ENCODE measurements at places on chromosomes 1 and 21.

DNA sequence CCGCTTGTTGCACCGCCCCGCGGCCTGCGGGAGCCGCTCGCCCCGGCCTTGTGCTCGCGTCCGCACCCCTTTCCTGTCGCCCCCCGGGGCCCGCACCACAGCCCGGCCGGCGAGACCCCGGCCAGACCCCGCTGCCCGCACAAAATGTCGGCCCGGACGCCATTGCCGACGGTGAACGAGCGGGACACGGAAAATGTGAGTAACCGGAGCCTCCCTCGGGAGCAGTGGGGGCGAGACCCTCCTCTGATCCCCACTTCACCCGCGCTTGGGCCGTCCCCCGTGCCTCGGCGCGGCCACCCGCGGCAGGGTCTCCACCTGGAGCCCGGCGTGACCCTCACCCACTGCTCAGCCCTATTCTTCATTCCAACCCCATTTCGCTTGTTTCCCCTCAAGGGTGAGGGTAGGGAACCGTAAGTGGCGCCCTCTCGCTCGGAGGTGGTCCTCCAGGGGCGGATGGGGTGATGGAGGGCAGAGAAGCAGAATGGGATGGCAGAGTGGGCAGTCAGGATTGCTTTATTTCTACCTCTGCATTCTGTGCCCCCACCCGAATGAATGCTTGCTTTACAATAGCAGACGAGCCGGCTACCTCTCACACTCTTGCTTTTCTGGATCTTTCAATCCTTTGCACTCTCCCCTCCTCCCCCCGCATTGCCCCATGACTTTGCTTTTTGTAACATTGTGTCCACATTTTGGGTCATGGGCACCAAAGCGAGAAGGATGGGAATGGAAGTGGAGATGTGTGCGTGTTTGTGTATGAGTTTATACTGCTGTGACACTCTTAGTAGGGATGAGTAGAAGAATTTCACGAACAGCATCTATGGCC lies 954 bp downstream of the MARK1 start:
- no peak for DNase-seq

DNA sequence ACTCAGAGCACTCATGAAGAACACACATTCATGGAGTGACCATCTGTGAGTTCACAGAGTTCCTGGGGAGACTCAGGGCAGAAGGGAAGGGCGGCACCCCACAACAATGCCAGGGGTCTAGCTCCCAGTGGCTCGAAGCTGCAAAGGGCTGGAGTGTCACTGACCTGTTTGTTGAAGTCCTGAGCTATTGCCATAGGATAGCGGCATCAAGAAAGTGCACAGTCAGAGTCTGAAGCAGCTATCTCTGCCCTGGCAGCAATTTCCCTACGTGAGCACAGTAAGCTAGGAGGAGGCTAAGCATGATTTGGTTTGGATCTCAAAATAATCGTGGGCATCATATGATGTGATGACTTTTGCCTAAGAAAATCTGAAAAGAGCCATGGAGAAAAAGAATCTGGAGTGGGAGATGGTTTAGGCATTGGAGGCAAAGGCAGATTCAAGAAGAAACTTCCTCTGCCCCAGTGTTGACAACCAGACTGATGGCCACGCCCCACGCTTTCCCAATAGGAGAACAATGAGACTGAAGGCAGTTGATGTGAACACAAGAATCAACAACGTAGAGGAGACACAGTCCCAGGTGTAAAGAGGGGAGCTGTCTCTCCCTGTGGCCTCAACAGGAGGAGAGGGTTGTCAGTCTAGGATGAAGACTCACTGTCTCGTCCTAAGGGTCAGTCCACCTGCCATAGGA lies 100.0 kb upstream of the SLC25A33 start:
- no peak for DNase-seq

DNA sequence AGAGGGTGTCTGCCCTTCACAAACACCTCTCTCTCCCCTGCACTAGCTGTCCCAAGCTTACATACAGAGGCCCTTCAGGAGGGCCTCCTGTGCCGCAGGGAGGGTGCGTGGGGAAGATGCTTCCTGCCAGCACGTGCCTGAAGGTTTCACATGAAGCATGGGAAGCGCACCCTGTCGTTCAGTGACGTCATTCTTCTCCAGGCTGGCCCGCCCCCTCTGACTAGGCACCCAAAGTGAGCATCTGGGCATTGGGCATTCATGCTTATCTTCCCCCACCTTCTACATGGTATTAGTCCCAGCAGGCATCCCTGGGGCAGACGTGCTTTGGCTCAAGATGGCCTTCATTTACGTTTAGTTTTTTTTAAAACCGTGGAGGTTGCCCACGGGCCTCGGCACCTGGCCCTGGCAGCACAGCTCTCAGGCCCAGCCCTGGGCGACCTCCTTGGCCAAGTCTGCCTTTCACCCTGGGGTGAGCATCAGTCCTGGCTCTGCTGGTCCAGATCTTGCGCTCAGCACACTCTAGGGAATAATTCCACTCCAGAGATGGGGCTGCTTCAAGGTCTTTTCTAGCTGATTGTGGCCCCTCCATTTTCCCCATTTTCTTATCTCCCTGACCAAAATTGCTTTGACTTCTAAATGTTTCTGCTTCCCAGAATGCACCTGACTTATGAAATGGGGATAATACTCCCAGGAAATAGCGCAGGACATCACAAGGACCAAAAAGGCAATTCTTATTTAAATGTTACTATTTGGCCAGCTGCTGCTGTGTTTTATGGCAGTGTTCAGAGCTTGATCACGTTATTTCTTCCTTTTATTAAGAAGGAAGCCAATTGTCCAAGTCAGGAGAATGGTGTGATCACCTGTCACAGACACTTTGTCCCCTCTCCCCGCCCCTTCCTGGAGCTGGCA lies 6.1 kb downstream of the NPPA start:
- no peak for DNase-seq

DNA sequence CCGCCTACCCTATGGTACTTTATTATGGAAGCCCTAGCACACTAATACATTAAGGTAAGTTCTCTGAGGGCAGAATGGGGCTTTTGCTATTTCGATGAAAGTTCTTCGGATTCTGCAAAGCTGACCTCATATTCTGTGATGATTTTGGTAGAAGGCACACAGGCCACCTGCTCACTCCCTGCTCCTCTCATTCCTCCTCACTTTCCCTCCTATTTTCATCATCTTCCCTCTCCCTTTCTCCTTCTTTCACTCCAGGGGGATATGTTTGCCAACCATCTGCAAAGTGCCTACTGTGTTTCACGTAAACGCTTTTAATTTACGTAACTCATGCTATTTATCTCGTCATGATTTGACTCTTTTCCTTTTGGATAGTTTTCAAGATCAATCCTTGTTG lies 45.0 kb upstream of the ETS2 start:
- DNase-seq, result no peak

DNA sequence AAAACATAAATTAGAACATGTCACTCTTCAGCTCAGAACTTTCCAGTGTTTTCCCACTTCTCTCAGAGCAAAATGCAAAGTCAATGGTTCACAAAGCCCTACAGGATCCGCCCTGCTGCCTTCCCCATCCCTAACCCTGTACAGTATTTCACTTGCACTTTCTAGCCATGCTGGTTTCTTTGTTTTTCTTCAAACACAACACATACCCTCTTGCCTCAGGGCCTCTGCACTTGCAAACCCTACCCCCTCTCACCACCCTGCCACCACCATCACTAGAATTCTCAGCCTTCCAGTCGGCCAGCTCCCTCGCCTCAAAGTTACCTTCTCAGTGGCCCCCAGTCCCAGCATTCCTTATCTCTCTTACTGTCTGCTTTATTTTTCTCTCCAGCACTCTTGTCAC lies 17.6 kb downstream of the TEX35 start:
- DNase-seq, result no peak

- no peak for DNase-seq
Observed at GRCh38 chr1:58401991-58402390, 144.5 kb downstream of the OMA1 start.

DNA sequence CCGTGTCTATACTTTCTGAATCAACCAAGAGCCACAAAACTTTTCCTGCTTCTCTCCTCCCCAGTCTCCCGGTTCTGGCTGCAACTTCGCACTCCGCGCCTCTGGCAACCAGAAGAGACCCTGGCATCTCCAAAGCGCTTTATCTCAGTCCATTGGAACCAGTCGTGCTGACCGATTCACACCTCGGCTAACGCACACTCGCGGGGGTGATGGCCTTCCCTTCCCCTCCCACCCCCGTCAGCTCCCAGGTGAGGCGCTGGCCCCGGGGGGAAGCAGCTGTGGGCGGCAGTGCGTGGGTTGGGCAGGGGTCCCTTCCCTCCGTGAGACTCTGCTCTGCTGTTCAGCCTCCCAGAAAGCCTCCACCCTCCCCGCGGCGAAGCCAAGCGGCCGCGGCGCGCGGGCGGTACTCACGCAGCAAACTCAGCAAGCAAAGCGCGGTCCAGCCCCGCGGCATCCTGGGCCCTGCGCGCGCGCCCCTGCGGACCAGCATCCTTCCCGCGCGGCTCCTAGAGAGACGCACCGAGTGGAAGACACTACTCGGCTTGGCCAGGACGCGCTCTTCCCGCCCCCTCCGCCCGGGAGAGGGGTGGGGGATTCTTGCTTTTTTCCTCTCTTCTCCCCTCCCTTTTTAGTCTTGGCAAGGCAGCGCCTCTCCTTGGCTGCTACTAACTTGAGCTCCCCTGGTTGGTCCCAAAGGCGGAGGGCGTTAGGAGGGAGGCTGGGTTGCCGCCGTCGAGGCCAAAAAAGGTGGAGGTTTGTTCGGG lies at the start of gene CD34:
Gene CD34 (minus strand): TSS at position 535 of the 764 bp plus-strand sequence. CDS start 45 bp downstream, at position 490.
- DNase-seq, result no peak

- no peak for DNase-seq
Observed at GRCh38 chr21:19123053-19123452, 719.5 kb upstream of the TMPRSS15 start.

GRCh38 chr1:167601442-167602383 lies 28.3 kb upstream of the RCSD1 start:
- DNase-seq, result no peak

- no peak for DNase-seq
Observed at GRCh38 chr1:62407398-62408009, 29.3 kb upstream of the USP1 start.

GRCh38 chr21:29376556-29376955 lies 77.8 kb downstream of the BACH1 start:
- peak; percentile 8 for DNase-seq

- no peak for DNase-seq
Observed at GRCh38 chr1:198099755-198100154, 57.0 kb upstream of the NEK7 start.

DNA sequence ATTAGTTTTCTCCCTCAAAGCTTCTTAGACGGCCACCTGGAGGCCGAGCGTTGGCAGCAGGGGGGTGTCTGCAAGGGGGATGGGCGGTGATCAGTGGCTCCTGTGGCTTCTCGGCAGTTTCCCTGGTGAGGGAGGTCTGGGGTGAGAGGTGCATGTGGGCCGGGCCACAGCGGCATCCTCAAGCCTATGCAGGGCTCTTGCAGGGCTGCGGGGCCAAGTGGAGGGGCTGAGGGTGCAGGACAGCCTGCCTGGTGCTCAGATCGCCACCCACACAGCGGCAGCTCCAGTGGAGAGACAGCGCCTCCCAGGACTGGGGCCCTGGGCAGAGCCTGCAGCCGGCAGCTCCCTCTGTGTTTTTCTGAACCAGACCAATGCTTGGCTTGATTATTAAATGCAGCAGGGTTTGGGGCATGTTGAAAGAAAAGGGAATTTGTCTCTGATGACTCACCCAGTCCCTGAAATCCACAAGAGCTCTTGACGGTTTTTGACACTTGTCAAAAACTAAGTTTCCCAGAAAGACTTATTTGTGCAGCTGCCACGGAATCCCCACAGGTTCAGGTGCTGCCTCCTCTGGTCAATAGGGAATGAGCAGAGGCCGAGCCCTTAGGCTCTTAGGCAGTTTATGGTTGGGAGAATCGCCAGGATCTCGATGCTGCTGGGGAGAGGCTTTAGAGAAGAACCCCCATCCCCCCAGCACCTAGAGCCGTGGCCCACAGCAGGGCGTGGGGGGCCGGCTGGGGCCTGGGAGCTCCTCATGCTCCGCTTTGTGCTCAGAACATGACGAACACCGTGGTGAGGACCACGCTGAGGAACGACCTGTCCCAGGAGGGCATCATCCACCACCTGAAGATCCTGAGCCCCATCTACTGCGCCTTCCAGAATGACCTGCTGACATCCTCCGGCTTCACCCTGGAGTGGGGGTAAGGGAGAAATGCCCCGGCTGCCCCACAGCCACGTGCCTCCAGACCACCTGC lies 54.7 kb downstream of the UMODL1 start:
- no peak for DNase-seq

DNA sequence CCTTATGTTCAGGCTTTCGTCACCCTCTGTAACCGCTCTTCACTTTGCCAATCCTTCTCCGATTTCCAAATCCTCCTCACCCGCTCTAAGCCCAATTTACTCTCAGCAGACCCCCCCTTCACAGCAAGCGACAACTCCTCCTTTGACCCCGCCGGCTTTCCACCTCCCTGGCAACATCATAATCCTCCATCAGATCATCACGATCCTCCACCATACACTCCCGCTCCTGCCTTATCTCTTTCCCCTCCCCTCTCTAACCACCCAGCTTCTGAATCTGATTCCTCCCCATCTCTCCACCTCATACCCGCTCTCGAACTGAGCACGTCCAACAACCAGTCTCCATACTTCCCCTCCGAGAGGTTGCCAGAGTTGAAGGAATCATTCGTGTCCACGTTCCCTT lies 7.5 kb upstream of the EVA1B start:
- no peak for DNase-seq

DNA sequence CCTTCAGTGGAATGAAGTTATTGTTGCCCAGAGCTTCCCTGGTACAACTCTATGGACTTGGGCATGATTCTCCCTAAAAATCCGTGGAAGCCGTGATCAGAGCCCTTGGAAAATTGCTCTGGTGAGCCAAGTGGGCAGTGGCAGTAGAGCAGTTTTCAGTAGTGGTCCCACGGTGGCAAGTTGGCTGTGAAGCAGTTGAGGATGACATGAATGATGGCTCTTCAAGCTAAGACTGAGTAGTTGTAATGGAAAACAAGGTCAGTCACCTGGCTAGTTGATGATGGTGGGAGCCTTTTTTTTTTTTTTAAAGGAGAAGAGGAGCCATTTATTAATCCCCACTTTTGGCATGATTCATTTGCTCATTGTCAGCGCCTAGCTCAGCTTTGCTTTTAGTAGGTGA lies 36.2 kb downstream of the PBX1 start:
- DNase-seq, result no peak

DNA sequence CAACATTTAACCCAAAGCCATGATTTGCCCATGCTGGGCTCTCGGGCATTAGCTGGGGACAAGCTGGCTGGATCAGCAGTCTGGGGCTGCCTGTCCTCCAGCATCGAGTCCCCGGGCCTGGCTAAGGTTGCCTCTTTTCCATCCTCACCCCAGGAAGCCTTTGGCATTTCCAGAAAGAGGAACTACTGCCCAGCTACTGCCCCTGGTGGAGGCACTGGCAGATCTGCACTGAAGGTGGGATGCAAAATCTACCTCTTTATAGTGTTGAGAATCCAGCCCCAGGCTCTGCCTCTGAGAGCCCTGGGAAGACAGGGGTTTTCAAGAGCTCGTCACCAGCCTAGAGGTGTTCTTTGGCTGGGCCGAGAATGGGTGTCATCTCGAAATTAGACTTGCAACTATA lies 635.9 kb downstream of the MATN1 start:
- no peak for DNase-seq

Data from activated T-helper 1 cell treated with anti-CD3 and anti-CD28 coated beads, Interleukin-2, amount 50 U/mL, for 16 hours (primary cell).